Fibroblast of skin of left biceps (primary cell): ENCODE measurements at places on chromosomes 3 and 15.

DNA sequence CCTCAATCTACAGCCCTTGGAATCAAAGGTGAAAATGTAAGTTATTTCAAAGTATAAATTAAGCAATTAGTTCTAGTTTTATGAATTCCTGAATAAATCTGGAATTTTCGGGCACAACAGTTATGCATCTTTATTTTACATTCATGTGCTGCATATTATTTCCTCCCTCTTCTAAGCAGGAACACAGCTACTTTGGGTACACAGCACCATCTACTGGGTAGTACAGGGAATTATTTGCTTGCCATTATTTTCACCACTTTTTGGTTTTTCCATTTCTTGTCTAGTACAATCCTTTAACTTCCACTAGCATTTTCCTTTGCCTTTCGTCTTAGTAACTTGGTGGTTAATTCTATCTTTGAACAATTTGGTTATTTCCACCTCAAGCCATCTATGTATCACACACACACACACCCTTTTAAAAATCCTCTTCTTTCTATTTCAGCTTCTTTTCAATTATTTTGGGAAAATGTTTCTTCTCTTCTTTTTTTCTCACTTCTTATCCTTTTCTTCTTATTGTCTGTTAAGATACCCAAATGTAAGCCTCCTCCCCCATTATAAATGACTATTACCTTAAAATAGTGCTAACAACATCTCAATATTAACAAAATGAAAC is 451.0 kb downstream of the MFSD1 start:
- DNase-seq: no peak

- no peak for DNase-seq
Measured at GRCh38 chr3:34669490-34669889, 871.1 kb downstream of the PDCD6IP start.

GRCh38 chr3:9916734-9917680 is at the start of gene IL17RC:
IL17RC (plus strand) TSS chr3:9917098; CDS start chr3:9917316, 218 bp downstream.
- DNase-seq: no peak

GRCh38 chr3:100912976-100913545 is 80.2 kb downstream of the ABI3BP start:
- DNase-seq: no peak
